Pancreas (tissue), 10 donors: ENCODE measurements at places on chromosomes 16 and 17. TPM values are rescaled to one million over a fixed set of nuclear protein-coding genes. Genes with fewer than 3 reads are reported as not detected.

The CMTM2 gene
- not detected for total RNA-seq

DNA sequence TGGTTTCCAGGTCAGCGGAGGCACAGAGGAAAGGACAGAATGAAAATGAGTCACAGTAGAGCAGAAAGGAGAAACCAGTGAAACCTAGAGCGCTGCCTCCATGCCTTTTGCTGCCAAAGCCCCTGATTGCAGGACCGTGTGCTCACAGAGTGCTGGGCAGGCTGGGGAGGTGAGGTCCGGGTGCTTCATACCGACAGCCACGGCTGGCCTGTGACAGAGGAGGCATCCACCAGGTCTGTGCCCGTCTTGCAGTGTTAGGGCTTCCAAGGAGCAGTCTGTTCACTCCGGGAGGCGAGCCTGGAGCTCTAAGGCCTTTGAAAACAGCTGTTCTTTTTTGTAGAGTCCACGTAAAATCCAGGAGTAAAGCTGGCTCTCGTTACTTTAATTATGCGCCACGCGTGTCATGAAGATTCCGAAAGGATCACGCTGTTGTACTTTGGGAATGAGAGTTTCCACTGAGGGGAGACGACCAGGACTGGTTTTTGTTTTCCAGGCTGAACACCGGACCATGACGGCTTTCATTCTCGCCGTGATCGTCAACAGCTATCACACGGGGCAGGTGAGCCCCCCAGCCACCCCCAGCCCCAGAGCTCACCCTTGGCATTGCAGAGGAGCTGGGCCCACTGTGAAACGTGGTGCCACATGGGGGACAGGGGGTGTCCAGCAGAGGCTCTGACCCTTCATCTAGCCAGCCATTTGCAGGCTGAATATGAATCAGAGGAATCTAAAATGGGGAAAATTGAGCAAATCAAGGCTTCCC lies 108.5 kb upstream of the CHMP6 start:
- peak; percentile 7 for DNase-seq

DNA sequence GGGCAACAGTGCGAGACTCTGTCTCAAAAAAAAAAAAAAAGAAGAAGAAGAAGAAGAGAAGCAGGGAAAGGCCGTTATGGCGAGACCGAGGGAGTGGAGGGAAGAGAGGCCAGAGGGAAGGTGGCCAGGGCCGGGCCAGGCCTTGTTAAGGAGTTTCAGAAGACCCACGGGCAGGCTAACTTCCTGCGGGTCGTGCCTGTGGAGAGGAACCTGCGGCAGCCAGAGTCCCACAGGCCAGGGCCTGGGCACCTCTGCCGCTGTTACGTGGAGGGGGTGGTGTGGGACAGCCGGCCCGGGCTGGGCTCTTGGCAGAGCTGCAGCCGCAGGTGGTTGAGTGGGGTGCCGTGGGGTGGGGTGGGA lies 5.4 kb downstream of the WDR81 start:
- no peak for DNase-seq

GRCh38 chr17:47335101-47335936 lies 11.6 kb downstream of the EFCAB13 start:
- DNase-seq, result no peak

- no peak for DNase-seq
Measured at GRCh38 chr16:71387045-71387871, 28.7 kb downstream of the CALB2 start.
